ENCODE measurements at places on chromosomes 5 and 9.

GRCh38 chr5:167555565-167556166 lies 735.8 kb upstream of the WWC1 start:
- DNase-seq = no peak

GRCh38 chr9:130128733-130129431 lies 43.3 kb upstream of the NCS1 start:
- DNase-seq = peak; percentile 72

DNA sequence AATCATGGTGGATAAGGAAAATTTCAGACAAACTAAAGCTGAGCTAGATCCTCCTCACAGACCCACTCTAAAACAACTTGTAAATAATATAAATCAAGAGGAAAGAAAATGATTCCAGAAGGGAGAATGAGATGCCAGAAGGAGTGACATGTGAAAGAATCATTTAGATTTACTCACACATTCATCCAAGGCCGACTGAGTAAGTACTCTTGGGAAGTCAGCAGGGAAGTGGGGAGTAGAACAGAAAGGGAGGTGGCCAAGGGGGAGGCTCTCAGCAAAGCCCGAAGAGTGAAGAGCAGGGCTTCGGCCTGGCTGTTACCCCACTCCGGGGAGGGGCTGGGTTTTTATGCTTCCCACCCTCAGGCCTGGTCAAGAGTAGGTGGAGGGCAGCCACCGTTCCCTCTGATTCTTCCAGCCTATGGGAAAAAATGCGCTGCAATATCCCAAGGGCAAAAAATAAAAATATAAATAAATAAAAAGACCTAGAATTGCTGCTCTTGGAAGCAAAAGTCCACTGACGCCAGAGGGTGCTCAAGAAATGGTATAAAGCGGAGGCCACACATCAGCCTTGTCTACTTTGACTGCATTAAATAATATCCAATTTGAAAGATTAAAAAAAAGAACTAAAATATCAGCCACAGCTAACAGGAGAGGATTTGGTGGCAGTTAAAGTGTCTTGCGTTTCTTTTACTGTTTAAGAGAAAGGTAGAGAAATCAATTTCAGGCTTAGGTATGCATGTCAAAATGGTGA lies 110.2 kb upstream of the COL5A1 start:
- no peak for DNase-seq

DNA sequence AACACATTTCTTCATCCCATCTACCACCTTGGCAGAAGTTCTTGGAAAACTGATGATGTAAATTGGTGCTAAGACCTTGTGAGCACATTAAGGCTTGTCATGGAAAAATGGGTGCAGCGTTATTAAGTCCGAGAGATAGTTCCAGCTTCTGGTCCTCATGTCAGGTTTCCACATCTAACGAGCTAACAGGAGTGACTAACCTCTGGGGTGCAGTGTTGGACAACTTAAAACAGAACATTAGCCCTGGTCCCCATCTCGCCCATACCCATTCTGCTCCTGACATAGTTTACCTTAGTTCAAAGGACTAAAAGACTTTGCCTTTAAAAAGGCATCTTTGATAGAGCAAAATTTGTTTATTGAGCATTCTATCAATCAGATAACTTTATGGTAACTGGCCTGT lies 128.0 kb downstream of the SLC1A3 start:
- no peak for DNase-seq

DNA sequence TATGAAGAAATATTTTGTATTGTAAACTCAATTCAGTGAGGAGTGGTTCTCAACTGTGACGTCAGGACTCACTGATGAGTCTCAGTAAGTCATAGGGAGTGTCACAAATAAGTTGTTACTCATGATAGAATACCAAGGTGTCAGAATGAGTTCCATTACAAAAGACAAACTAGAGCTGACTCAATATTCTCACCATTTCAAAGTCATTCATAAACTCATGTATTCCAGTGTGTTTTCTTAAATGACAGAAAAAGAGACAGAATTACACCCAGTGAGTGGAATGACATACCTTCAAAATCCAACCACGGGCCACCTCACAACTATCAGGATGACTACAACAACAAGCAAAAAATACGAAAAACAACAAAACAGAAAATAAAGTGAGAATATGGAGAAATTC lies 321.5 kb downstream of the ENC1 start:
- no peak for DNase-seq

DNA sequence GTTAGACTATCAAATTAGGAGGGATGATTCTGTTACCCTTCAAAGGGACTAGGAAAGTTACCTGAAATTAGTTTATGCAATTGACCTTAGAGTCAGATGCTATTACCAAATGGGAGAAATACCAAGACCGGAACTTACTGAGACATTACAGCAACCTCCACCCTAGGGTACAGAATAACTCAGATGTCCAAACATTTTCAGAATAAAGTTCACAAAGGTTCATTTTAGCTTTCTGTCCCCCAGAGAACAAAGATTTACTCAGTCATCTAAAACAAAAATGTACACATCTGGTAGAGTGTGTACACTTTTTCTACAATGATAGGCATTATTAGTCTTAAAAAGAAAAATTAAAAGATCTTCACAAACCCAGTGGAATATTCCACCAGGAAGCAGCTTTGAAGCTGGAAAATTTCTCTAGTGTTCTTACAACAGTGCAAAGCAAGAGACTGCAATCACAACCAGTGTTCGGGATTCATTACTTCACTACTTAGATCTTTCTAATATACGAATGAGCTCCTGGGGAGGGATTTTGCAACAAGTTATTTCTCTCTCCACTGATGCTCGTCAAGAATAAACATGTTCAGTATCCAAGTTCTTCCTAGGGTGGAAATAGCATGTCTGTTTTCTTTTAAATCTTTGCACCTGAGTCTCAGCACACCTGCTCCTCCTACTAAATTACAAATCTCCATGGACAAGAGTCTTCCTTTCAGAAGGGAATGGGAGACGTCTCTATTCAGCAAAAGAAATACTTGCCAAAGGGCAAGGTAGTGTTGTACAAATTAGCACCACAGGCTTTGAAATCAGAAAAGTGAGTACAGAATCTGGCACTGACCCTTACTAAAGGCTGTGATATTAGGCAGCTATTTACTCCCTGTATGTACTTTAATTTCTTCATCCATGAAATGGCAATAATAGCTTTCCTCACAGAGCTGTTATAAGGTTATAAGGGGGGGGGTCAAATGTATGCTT lies 8.8 kb downstream of the ETF1 start:
- DNase-seq = no peak

- no peak for DNase-seq
These were observed 40.2 kb downstream of the NFIB start for GRCh38 chr9:14273696-14274121.

DNA sequence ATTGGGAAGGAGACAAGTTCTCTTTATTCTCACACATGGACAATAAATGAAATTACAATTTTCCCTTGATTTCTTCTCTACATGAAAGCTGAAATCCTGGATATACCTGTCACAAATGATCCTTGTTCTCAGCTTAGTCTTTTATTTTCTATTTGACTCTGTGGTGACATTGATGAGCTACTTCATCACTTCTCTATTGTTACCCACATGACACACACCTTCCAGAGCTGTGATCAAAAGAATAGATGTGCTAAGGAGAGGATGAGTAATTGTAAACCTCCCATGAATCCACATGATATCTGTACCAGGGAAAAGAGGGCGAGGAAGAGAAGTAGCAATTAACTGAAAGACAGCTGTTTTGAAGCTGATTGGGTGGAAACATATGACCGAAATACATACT lies 102.0 kb downstream of the CAVIN4 start:
- DNase-seq = no peak

DNA sequence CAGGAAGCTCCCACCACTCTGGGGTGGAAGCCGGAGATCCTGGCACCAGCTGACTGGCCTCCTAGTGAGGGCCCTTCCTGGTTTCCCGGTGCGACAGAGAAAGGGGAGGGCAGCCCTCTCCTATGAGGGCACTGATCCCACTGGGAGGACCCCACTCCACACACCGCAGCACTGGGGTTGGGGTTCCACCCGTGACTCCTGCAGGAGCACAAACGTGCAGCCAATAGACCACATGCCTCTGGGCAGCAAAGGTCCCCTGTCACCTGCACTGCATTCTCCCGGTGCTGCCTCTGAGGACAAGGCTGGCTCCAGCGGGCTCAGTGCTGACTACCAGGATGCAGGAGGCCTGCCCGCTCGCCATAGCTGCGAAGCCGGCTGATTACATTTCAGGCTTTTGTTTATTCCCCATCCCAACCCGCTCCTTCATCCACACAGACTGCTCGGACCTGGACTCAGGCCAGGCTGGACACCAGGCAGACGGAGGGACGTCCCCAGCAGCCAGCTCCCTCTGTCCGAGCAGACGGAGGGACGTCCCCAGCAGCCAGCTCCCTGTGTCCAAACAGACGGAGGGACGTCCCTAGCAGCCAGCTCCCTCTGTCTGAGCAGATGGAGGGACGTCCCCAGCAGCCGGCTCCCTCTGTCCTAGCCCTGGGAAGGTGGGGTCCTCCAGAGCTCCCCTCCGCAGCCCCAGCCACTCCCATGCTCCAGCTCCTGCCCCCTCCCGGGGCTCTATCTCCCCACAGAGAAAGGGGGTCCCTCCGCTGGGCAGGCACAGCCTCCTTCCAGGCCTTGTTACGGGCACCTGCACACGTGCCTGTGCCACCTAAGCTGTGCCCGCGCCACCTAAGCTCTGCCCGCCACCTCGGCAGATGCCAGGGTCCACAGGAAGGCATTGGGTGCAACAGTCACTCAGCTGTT lies 8.8 kb upstream of the CEP72 start:
- DNase-seq = no peak

DNA sequence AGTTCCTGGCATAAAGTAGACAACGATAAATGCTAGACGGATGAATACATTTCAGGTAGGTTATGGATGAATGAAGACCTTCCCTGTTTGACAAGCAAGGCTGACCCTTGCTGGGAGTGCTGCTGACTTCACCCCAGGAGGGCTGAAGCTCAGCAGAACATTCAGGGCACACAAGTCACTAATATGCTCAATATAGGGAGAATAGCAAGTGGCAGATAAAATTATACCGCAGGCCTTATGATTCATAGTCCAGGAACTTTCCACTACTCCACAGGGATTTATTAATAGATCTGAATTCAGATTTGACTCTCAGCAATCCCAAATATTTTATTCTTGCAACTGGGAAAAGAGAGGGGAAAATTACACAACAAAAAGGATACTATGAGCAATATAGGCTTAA lies 38.2 kb upstream of the GRAMD2B start:
- DNase-seq = no peak

GRCh38 chr5:79505138-79505537 lies 8.8 kb downstream of the HOMER1 start:
- no peak for DNase-seq

DNA sequence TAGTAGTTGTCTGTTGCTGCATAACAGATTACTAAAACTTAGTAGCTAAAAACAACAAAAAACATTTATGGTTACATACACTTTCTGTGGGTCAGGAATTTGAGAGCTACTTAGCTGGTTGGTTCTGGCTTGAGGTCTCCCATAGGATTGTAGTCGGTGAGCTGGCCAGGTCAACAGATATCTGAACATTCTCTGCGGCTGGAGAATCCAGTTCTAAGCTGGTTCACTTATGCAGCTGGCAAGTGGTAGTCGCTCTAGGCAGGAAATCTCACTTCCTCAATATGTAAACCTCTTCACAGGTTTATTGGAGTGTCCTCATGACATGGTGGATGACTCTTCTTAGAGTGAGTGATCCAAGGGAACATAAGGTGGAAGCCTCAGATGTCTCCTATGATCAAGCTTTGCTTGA lies 65.7 kb upstream of the TNFAIP8 start:
- DNase-seq = peak; percentile 41

DNA sequence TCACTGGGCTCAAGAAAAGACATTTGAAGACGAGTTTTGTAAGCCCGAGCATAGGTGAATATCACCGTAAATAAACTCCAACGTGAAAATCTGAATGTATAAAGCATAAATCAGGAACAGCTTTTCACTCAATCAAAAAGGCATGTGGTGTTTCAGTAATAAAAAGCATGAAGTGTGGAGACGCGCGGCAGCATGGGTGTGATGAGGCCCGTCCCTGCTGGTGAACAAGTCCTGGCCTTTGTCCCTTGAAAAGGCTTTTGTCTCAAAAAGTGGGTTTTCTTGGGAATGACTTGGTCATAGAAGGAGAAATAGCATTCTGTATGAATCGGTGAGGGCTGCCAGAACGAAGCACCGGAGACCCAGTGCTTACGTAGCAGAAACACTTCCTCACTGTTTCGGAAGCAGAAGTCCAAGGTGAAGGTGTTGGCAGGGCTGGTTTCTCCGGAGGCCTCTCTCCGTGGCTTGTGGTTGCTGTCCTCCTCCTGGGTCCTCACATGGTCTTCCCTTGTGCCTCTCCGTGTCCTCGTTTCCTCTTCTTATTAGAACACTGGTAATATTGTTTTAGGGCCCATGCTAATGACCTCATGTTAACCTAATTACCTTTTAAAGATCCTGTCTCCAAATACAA lies 24.9 kb downstream of the ROPN1L start:
- DNase-seq = no peak

GRCh38 chr5:66981266-66982055 lies 215.1 kb downstream of the CD180 start:
- DNase-seq = no peak

DNA sequence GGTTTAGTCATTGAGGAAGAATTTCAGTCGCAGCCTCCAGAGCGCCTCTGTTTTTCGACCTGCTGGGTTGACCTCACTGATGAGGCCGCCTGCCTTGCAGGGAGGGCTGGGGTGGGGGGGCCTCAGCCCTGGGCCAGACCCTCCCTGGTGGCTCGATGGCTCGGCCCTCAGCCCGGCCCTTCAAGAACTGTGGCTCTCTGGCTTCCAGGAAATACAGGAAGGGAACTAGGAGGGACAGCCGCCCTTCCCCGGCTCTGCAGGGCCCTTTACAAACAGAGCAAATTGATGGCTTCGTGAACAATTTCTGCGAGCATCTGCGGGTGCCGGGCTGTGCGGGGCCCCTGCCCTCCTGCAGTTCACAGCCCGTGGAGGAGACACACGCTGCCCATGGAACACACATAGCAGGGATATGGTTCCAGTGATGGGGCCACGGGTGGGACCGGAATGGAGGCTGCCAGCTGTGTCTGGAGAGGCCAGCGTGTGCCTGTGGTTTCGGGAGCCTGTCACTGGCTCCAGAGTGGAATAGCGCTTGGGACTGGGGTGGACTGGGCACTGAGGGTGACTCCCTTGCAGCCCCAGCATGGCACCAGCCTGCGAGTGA lies 39.6 kb downstream of the COL5A1 start:
- no peak for DNase-seq

DNA sequence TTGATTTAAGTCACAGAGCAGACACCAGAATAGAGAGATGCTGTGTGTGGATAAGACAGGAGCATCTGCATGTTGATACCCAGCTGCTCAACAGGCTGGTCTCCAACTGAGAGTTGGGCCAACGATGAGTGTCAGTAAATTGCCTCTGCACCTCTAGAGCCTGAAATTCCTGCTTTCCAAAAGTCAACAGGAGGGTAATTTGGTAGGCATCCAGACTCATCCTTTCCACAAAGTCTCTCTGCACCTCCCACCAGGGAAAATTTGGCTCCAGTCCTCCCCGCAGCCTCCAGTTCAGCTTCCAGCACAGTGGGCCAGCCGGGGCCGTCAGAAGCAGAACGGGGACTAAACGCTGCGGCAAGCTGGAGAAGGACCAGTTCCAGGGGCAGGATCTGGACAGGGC lies 136.9 kb downstream of the RFK start:
- DNase-seq = no peak

- peak; percentile 43 for DNase-seq
These were observed at the start of gene LIX1 for GRCh38 chr5:97142521-97143254. Gene LIX1 (minus strand): TSS chr5:97142611. CDS start chr5:97142576, 35 bp downstream.

All from CD4-positive, alpha-beta T cell treated with Interleukin-17A for 1 hour (primary cell).